Fibroblast of pulmonary artery (primary cell): ENCODE measurements at places on chromosomes 16 and 17.

DNA sequence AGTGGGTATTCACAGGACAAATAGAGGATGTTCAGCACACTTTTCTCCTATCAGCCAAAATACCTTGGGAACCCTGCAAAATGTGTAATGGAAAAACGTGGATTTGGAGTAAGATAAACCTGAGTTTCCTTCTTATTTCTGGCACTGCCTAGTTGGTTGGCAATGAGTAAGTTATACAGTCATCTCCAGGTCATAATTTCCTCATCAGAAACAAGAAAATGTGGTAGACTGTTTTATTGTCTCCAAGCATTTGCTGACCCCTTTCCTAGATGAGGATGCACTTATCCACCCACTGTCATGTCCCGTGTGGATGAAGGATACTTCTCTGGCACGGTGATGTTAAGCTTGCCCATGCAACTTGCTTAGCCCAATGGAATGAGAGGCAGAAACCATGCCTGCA lies 458.0 kb downstream of the KIF2B start:
- no peak for DNase-seq

GRCh38 chr17:48262982-48263730 lies 155.6 kb downstream of the SNX11 start:
- DNase-seq, result peak; percentile 39

GRCh38 chr16:84209989-84210388 lies 19.0 kb downstream of the ADAD2 start:
- no peak for DNase-seq

DNA sequence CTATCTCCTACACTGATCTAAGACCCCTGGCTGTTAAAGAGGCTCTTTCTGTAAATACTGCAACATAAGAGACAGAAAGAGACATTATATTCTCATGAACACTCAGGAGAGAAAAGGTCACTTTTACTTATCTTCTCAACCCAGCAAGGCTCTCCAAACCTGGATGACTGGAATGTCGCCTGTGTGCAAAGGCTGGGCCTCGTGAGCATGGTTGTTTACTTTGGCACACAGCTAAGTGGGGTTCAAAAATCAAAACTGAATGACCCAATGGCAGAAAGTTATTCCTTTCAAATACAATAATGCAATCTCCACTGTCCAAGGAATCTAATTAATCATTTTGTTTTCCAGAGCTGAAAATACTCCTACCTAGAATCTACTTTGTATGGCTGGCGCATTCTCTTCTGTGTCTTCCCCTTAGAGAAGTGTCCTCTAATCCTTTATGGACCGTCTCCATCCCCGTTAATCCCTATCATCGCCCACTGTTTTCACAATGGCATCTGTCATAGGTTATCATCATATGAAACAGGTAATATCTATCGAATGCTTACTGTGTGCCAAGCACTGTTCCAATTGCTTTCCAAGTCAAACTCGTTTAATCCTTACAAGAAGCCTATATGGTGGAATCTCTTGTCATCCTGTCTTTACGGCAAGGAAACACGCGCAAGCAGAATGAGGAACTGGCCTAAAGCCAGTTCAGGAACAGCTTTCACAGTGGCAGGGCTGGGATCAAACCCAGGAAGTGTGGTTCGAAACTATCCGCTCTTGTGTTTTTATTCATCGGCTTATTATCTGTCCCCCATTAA lies 1.3 kb downstream of the SLX4 start:
- no peak for DNase-seq

- peak; percentile 9 for DNase-seq
Observed at GRCh38 chr17:38628441-38628840, 22.7 kb upstream of the SRCIN1 start.

- DNase-seq, result no peak
Observed at GRCh38 chr17:81519284-81520020, 6.9 kb upstream of the ACTG1 start.

DNA sequence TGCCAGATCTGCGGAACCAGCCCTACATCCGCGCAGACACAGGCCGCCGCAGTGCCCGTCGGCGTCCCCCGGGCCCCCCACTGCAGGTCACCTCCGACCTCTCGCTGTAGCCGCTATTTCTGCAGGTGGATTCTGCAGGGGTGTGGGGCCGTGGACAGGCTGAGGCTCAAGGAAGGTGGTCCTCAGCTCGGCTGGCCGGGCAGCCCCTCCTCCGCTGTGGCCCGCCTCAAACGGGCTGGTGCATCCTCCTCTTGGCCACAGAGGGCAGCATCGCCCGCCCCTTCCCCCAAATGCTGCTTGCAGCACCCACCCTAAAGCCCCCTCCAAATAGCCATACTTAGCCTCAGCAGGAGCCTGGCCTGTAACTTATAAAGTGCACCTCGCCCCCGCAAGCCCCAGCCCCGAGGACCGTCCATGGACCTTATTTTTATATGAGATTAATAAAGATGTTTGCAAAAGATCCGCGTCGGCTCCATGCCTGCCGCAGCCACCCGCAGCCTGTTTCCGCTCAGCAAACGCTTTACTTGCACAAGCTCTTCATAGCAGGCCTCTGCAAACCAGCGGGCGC lies 14.9 kb downstream of the SPATA32 start:
- no peak for DNase-seq

DNA sequence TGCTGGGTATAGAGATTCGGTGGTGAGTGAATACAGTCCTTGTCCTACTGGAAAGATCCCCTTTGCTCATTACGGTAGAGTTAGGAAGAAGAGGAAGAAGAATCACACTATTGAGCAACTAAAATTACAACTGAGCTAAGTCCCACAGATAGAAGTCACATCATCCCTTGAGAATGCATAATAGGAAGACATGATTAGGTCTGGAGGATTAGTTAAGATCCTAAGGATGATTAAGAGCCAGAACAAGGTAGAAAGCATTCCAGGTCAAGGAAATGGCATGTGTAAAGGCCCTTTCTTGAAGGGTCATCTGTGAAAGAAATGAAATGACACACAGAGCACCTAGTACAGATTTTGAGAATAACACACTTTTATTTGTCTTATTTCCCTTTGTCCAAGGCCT lies 503.5 kb downstream of the HAPSTR1 start:
- no peak for DNase-seq
